GM19239 (cell line): ENCODE measurements at places on chromosomes 1 and 21.
A peak's percentile ranks its signal among the peaks of the same experiment; 100 is the strongest.

- DNase-seq, result no peak
Measured at GRCh38 chr1:176384841-176385240, 78.1 kb upstream of the PAPPA2 start.

GRCh38 chr21:15517394-15517793 is 212.4 kb upstream of the USP25 start:
- DNase-seq, result no peak

DNA sequence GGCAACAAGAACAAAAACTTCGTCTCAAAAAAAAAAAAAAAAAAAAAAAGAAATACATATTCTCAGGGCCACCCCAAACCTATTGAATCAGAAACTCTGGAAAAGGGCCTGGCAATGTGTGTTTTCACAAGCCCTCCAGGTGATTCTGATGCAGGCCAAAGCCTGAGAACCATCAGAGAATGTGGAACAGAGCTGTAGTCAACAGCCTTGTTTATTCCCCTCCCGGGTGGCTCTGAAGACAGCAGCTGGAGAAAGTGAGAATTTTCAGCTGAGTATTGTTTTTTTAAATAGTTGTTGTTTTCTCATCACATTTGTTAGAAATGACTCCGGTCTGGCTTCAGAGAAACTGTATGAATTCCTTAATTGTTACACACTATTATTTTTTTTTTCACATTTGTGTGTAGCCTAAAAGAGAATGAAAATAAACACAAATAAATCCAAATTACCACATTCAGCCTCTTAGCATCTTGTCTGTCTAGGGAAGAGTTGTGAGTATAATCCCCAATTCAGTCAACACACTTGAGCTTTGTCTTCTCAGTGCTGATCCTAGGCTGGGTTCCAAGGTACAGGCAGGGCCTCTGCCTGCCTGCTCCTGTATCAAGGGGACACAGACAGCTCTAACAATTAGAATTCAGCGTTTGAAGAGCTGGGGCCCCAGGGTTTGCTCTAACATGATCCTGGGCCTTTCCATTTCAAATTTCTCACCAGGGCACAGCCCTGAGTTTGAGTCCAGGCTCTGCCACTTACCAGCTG is 6.6 kb upstream of the AZIN2 start:
- DNase-seq, result no peak

DNA sequence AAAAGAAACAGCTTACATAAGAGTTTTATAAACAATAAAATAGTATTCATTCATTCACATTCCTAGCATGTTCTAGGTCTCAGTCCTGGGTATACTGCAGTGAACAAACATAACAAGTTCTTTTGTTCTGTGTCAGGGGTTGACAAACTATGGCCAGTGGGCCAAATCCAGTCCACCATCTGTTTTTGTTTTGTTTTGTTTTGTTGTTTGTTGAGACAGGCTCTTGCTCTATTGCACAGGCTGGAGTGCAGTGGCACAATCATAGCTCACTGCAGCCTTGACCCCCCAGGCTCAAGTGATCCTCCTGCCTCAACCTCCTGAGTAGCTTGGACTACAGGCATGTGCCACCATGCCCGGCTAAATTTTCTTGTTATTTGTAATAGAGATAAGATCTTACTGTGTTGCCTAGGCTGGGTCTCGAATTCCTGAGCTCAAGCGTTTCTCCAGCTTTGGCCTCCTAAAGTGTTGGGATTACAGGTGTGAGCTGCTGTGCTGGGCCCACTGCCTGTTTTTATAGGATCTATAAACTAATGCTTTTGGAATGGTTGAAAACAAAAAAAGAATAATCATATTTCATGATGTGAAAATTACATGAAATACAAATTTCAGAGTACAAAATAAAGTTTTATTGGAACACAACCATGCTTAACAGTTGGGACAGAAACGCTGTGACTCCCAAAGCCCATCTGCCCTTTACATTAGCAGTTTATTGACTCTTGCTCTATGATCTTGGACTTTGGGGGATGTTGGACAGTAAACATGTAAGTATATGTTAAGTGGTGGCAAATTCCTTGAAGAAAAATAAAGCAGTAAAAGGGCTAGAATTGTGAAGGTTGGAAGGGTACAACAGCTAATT is 17.9 kb downstream of the CAPZA1 start:
- DNase-seq, result no peak

GRCh38 chr1:230574502-230574901 is 67.8 kb upstream of the COG2 start:
- DNase-seq, result no peak

- no peak for DNase-seq
Measured at GRCh38 chr1:90782046-90782445, 64.9 kb upstream of the BARHL2 start.

DNA sequence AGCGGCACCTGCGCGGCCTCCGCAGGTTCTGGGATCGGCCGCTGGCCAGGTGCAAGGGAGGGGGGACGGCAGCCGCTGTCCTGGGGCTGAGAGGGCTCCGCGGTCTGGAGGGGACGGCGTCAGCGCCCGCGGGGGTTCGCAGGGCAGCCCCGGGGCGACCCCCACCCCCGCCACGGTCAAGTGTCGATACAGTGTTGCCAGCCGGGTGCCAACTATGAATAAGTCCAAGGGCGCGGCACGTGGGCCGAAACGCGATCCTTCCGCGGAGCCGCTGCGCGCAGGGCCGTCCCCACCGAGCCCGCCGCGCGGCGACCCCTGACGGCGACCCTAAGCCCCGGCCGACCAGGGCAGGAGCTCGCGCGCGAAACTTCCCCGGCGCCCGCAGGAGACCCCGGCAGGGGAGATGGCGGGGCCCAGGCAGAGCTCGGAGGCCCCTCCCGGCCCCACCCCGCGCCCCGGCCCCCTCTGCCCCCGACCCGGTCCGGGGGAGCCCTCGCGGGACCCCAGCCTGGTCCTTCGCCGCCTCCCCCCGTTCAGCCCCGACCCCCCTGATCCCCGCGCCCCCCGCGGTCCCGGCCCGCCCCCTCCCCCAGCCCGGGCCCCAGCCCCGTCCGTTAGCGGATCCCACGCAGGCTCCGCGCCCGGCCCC is 586 bp upstream of the AGPAT3 start:
- DNase-seq, result peak; percentile 52

DNA sequence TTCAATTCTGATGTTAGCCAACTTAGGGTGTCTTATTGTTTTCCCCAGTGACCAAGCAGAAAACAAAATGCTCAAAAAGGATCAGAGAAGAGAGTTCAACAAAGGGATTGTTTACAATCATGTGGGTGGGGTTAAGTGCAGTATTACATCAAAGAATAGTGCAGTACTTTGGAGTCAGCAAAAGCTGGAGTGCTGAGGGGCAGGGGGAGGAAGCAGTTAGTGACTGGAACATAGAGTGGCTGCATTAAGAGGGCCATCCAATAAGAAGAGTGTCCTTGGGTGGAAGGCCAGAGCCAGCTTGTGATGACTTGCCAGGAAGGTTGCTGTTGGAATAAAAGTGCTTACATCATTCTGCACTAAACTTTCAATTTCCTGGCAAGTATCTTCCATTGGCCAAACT is 175.5 kb downstream of the CYYR1 start:
- DNase-seq, result no peak

DNA sequence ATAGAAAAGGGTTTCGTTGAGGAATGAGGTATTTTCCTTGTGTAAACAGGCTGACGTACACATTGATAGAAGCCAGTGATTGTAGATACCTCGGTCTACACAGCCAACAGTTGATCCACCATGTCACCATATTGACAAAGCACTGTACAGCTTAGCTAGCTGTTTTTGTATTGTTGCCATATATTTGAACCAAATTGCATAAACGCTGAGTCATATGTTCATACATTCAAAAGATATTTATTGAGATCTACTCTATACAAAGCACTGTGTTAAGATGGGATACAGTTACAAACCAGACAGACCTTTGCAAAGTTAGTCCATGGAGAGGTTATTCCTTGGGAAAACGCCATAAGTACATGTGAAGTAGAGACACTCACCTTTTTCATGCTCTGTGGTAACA is 132.4 kb upstream of the ATP1B1 start:
- DNase-seq, result no peak

GRCh38 chr1:109269212-109269980 is 13.5 kb downstream of the PSRC1 start:
- DNase-seq, result no peak

DNA sequence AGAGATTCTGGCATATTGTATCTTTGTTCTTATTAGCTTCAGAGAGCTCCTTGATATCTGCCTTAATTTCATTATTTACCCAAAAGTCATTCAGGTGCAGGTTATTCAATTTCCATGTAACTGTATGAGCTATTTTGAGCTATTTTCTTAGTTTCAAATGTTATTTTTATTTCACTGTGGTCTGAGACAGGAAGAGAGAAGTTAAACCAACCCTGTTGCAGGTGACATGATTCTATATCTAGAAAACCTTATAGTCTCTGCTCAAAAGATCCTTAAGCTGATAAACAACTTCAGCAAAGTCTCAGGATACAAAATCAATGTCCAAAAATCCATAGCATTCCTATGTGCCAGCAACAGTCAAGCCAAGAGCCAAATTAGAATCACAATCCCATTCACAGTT is 1644.0 kb upstream of the B3GALT2 start:
- DNase-seq, result no peak

DNA sequence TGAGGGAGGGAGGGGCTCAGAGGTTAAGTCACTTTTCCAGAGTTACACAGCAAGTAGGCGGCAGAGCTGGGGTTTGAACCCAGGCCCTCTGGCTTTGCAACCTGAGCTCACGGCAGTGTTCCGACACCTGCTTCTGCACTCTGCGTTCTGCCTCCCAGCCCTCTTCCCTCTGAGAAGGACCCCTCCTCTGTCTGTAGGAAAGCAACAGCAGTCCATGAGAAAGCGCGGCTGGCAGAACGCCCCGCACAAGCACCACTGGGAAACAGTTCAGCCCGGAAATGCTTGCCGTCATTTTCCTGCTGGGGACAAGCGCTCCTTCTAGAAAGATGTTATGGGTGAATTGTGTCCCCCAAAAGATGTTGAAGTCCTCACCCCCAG is 241.1 kb downstream of the NPHP4 start:
- DNase-seq, result no peak

DNA sequence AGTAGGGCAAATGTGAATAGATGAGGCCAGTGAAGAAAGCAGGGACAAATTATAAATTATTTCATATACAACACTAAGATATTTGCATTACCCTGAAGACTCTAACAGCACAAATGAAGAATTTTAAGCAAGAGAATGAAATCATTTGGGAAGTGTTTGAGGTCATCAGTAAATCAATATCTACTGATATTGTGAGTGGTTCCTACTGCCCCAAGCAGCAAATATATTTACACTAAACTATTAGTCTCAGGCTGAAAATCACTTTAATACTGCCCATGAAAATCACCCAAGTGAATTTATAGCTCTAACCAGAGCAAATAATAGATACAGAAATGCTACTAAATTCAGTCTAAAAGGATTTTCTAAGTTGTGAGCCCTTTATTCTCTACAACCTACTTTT is 163.6 kb downstream of the KCNT2 start:
- no peak for DNase-seq

DNA sequence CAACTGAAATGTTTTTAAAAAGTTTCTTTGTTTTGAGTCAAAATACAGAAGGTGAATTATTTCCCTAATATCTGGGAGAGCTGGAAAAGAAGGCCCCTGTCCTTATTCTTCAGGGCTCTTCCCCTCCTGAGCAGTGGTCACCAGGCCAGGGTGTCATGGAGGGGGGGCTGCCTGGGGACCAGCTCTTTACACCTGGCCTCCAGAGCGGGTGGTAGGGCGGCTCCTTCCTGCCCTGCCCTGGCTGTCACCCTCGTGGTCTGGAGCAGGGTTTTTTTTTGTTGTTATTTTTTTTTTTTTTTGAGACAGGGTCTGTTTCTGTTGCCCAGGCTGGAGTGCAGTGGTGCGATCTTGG is 6.6 kb downstream of the SKI start:
- no peak for DNase-seq

- DNase-seq, result no peak
Measured at GRCh38 chr1:97245682-97246081, 524.1 kb downstream of the PTBP2 start.

- DNase-seq, result no peak
Measured at GRCh38 chr1:41486371-41487125, 2.1 kb upstream of the EDN2 start.

- no peak for DNase-seq
Measured at GRCh38 chr1:86754265-86754974, 50.0 kb downstream of the SH3GLB1 start.

DNA sequence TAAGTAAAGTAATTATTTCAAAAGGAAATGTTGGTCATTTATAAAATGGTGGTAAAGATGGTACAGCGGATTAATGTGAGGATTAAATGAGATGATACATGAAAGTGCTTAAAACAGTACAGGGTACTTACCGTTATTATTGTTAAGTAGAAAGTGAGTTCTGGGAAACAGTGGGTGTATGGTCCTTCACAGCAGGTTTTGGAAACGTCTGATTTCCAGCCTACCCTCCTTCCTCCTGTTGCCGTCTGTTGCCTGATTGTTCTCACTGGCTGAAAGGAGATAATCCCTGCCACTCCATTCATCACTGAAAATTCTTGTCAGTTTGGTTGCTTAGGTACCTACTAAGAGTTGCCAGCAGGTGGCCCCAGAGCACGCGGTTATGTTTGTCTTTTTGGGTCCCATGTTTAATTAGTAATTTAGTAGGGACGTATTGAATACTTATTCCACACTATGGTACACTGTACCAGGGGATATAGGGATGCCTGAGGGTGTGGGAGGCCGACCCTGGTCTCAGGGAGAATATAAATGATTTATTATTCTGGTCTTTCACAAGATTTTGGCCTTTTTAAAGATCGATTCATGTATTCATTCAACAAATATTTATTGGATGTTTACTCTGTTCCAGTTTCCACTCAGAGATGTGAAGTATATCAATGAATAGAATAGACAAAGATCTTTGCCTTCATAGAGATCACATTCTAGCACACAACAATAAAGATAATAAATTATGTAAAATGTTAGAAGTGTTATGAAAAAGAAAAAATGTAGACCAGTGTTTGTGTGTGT is 30.8 kb upstream of the RPTN start:
- DNase-seq, result peak; percentile 46

GRCh38 chr1:246876431-246876830 is 55.3 kb downstream of the AHCTF1 start:
- no peak for DNase-seq

- no peak for DNase-seq
Measured at GRCh38 chr1:48073798-48074530, 76.8 kb upstream of the TRABD2B start.

DNA sequence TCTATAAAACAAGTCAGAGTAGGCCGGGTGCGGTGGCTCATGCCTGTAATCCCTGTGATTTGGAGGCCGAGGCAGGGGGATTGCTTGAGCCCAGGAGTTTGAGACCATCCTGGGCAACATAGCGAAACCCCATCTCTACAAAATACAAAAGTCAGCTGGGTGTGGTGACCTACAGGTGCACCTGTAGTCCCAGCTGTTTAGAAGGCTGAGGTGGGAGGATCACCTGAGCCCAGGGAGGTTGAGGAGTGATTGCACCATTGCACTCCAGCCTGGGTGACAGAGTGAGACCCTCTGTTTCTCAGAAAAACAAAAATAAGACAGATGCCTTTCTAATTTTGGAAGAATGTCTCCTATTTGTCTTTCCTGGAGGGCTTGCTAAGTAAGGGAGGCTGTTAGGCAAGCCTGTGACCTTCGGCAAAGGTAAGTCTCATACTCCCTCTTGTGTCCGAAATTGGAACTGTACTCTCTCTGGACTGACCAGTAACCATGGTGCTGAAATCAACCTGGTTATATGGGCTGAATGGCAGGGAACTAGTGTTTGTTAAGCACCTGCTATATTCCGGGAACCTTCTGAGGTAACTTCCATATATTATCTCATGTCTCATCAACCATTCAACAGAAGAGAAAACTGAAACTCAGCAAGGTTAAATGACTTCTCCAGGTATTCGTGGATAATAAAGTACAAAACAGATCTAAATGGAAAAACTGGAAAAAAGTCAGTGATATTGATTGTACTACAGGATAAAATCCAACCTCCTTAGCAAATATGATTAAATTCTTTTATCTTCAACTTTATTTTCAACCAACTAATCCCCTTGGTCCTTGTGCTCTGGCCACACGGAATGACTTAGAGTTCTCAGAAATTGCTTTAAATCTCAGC is 11.8 kb upstream of the RAB3B start:
- DNase-seq, result peak; percentile 81
